ENCODE measurements at places on chromosomes 5 and 9.

DNA sequence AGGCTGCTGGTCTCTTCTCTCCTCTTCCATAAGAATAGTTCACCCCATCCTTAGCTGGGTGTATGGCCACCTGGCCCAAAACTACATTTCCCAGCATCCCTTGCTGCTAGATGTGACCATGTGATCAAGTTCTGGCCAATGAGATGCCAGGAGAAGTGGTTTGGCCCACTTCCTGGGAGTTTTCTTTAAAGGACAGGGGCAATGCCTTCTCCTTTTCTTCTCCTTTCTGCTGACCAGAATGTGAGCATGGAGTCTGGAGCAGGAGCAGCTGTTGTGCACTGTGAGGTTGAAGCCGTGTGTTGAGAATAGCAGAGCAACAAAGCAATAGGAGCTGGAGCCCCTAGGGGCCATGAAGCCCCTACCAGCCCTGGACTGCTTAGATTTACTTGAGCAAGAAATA lies 36.8 kb downstream of the C9orf50 start:
- DNase-seq, result peak; percentile 27

GRCh38 chr5:150625831-150626746 lies 14.4 kb upstream of the SYNPO start:
- no peak for DNase-seq

DNA sequence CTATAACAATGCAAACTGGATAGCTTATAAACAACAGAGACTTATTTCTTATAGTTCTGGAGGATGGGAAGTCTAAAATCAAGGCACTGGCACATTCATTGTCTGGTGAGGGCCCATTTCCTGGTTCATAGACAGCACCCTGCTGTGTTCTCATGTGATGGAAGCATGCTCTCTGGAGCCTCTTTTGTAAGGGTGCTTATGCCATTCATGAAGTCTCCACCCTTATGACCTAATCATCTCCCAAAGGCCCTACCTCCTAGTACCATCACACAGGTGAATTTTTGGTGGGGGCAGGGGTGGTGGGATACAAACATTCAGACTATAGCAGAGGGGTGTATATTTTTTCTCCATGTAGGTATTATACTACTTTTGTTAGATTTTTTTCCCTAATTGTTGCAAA lies 92.4 kb downstream of the UNC13B start:
- DNase-seq, result no peak

DNA sequence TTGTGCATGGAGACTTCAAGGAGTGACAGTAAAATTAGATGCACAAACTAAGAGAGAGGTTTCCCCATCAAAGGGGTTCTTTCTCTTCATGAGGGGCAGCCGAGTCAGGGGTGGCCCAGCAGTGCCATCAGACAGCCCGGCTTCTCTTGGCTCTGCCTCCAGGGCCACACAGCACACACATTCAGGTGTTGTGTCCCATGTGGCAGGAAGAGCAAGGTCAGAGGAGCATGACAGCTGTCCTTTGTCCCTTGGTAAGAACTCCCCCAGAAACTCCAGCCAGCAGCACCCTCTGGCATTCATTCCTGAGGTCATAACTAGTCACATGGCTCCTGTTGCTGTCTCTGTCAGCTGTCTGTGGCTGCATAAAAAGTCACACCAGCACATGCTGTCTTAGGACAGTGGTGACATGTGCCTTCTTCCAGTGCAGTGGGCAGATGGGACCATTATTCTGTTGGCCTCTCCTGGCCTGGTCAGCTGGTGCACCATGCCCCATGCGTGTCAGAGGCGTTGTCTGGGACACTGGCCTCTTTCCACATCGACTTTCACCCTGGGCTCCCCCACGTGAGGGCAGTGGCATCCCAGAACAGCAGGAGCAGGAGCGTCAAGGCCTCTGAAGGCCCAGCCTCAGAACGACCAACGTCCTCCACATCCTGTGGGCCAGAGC lies 78.4 kb upstream of the OTULINL start:
- no peak for DNase-seq

- no peak for DNase-seq
These were observed 51.3 kb downstream of the SLC46A2 start for GRCh38 chr9:112839331-112839730.

- no peak for DNase-seq
These were observed 113.4 kb upstream of the MSX2 start for GRCh38 chr5:174610968-174611367.

Measured in stimulated activated CD8-positive, alpha-beta memory T cell treated with anti-CD3 and anti-CD28 coated beads, Interleukin-4, amount 100 ng/mL, for 1 hour (primary cell).